ENCODE measurements at places on chromosomes 11 and 22.

DNA sequence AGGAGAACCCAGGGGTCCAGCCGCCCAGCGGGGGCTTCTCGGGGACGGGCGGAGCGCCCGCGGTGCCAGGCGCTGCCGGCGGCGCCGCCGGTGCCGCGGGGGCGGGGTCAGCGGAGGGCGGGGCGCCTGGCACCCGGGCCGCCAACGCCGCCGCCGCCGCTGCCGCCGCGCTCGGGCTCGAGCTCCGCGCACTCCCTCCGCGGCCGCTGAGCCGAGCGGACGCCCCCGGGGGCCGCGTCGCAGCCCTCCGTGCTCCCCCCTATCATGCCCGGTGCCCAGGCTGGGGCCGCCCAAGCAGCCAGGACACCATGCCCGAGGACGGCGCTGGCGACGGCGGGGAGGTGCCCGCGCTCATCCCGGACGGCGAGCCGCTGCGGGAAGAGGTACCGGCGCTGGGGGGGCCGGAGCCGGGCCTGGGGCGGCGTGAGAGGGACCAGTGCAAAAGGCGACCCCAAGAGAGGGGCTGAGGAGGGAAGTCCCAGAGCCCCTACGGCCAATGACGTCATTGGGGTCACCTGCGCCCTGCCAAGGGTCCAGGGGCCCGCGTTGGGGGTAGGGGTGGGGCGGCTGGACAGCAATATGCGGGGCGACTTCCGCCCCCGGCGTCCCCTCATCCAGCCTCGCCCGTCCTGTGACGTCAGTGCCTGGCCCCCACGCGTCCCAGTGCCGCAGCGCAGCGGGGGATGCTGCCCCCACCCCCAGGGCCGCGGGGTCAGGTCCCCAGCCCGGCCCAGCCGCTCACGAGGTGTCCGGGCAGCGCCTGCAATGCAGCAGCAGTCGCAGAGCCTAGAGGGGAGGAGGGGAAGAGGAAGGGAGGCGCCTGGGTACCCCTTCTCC is at the start of gene TMEM151A:
Gene TMEM151A (plus strand): TSS at position 189 of the 837 bp plus-strand sequence. CDS start 120 bp downstream, at position 309.
- no peak for DNase-seq

DNA sequence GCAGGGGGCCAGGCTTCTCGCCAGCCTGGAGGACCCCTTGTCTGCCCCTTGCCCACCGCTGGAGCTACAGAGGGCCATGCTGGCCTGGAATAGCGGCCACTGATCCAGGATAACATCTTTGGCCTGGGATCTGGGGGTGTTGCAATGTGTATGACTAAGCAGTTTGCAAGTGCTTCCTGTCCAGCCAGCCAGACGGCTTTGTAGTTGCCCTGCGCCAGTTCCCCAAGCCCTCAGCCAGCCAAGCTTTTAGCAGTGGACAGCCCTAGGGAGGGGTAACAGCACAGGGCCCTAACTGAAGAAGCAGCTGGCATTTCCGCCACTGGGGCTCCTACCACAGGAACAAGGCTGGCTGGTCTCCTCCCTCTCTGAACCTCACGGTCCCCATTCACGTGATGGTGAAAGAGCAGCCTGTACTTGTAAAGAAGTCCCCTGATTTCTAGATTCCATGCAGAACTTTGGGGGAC is 32.1 kb downstream of the UQCR10 start:
- peak; percentile 57 for DNase-seq

GRCh38 chr11:3338569-3339339 is 40.2 kb downstream of the ZNF195 start:
- no peak for DNase-seq

DNA sequence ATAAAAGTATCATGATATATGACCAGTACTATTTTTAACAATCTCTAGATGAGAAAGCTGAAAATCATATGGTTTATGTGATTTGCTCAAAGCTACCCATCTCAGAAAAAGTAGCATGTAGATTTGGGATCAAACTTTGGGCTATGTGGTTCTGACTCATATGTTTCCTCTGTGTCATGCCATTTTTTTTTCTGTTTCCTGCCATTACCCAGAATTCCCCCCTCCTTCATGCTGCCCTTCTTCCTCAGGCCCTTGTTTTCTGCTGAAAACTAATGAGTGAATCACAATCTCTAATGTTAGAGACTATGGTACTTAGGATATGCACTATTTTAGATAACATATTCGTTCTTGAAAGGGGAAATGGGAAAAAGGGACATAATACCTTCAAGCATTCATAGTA is 80.7 kb downstream of the JRKL start:
- no peak for DNase-seq

- no peak for DNase-seq
These were observed 763 bp upstream of the MS4A7 start for GRCh38 chr11:60377401-60378136.

DNA sequence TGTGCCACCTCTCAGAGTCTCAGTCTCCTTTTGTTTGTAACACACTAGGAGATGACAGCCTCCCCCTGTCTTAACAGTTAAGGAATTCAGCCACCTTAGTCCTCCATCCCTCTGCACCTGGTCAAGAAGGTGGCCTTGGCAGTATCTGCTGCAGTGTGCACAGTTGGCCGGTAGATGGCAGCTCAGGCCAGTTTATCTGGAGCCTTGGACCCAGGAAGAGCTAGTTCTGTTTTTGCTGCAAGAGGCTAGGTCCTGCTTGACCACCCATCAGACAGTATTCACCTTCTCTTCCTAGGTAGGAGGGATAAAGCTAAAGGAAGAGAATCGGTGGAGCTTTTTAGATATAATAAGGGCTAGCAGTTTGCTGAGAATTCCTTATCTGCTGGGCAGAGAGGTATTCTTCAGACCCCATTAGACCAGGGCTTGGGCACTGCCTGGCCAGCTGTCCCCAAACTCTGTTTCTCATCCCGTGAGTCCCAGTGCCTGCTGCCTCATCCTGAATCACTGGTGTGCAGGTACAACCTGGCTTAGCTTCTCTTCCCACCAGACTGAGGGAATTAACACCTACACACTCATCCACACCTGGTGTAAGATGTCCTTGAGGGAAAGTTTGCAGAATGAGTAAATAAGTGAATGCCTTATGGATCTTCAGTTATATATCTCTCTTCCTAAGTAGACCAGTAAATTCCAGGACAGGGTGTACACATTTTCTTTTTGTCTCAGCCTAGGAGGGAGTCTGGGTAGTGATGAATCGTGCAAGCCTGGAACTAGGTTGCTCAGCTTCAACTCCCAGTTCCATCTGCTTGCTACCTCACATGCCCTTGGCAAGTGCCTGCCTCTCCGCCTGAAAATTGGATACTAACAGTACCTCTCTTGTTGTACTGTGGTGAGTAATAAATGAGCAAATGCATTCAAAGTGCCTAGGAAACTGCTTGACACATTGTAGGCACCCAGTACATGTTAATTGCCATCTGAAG is 70.8 kb upstream of the NARS2 start:
- no peak for DNase-seq

GRCh38 chr11:29019960-29020683 is 911.9 kb downstream of the METTL15 start:
- no peak for DNase-seq

GRCh38 chr11:112886434-112887370 is 74.5 kb upstream of the NCAM1 start:
- no peak for DNase-seq

DNA sequence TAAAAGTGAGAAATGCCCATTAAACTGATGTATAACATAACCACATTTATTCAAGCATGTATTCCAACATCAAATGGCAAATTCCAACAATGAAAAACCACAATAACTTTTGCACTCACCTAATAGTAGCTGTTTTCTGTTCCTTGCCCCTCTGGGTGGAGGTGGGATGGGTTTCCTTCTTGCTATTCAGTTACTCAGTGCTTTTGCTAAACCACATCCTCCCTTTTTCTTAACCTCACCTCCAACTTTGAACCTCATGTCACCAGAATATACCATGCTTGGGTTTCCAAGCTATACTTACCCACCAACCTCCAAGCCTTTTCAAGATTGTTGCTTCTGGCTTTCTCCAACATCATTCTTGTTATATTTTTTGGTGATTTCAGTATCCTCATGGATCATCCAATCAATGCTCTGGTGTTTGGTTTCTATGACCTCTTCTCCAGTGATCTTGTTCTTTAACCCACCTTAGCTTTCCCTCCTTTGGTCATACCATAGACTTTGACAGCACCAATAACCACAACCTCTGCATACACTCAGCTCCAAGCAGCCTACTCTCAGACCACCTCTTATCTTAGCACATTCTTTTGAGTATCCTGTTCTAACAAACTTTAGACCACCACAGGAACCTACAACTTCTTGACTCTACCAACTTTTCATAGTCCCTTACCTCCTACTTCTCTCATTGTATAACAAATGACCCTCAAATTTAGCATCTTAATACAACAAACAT is 3.2 kb upstream of the CCDC15 start:
- no peak for DNase-seq

- DNase-seq = no peak
These were observed 6.8 kb downstream of the RNF214 start for GRCh38 chr11:117239295-117239694.

DNA sequence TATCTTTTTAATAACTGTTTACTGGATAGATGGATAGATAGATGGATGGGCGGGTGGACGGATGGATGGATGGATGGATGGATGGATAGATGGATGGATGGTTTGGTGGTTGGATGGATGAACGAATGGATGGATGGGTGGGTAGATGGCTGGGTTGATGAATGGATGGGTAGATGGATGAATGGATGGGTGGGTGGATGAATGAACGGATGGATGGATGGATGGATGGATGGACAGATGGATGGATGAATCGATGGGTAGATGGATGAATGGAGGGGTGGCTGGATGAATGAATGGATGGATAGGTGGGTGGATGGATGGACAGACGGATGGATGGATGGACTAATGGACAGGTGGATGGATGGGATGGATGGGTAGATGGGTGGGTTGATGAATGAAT is 13.8 kb upstream of the SLC22A12 start:
- no peak for DNase-seq

DNA sequence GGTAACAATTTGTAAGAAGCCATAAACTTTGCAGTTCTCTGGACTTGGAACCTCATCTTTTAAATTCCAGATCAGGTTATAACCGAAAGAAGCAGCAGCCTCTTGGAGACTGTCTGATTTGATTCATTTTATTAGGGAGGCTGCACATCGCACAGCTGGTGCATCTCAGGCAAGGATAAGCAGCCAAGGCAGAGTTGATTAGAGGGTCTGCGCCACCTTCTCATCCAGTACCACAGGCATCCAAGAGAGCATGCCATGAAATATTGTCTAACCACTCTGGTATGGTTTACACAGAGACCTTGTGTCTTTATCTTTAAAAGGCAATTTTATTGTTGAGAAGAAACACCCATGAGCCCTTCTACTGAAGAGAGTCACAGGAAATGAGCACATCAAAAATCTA is 16.2 kb upstream of the CWF19L2 start:
- DNase-seq = no peak

GRCh38 chr22:50551160-50551752 is 5.6 kb downstream of the KLHDC7B start:
- no peak for DNase-seq

GRCh38 chr11:118537409-118537980 is 6.5 kb downstream of the TMEM25 start:
- DNase-seq = no peak

Data from kidney epithelial cell (primary cell).